ENCODE measurements at places on chromosomes 7 and 10.

GRCh38 chr10:111107023-111107422 is 30.2 kb downstream of the ADRA2A start:
- DNase-seq: no peak

GRCh38 chr7:54392935-54393334 is 149.2 kb upstream of the VSTM2A start:
- no peak for DNase-seq

DNA sequence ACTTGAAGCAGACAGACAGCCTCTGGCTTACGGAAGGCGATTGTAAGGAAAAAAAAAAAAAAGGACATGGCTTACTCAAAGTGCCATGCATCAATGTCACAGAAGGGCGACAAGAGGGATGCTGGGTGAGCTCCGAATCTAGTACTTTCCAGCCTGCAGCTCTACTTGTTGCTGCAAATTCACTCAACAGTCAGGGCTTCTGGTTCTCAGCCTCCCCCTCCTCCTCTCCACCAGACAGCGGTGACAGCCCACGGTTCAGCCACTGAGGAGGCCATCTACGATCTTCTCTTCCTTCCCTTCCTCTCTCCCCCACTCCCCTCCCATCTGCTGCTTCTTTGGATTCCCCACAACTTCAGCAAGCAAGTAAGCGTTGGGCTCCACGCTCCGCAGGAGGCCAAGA is 63.5 kb downstream of the PRKAG2 start:
- DNase-seq: no peak

GRCh38 chr10:84353052-84353803 is 24.8 kb downstream of the CCSER2 start:
- no peak for DNase-seq

- no peak for DNase-seq
Measured at GRCh38 chr10:80196270-80196949, 8.9 kb downstream of the ANXA11 start.

DNA sequence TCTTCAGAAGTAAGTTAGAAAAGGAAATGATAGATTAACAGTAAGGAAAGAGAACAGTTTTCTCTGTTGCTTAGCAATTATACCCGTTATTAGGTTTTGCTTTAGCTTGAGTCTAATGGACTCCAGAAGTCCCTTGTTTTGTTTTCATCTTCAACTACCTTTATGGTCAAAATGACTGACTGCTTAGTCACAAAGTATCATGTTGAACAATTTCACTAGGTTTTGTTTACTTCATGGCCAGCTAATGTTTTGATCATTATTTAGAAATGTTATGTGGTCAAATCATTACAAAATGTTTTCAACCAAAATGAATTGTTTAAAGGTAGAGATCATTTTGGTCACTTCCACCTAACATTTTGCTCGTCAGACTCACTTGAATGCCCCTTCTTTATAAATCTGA is 1.9 kb downstream of the UBN2 start:
- DNase-seq: no peak

- DNase-seq: no peak
Measured at GRCh38 chr10:68625316-68625921, 65.3 kb downstream of the TET1 start.

GRCh38 chr10:71817831-71818655 is 33.0 kb downstream of the PSAP start:
- DNase-seq: no peak

GRCh38 chr7:14842523-14842922 is 60.0 kb downstream of the DGKB start:
- no peak for DNase-seq

DNA sequence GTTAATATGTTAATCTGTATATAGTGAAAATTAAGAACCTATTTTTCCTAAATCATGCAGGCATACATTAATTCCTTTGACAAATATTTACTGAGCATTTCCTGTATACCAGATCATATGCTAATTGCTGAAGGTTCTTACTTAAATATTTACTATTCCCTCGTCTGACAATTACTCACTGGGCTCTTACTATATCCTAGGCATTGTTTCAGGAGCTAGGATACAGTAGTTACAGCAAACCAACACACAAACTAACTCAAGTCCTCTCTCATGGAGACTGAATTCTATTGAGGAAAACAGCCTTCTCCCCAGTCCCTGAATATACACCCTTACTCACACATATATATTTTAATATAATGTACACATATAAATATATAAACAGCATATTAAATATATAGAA is 786.0 kb downstream of the NRG3 start:
- no peak for DNase-seq

DNA sequence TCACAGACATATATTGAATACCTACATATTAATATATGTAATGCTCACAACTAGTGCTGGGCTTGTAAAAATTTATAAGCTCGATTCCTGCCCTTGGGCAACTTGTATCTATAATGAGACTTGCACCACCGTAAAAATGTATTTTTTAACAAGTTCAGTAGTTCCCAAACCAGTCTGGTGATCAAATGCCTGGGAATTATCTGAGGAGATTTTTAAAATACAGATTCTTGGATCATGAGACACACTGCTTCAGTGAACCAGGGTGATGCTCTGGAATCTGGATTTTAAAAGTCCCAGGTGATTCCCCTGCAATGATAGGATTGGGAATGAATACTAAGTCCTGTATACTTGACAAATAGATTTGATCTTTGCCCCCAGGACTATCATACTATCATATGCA is 4.3 kb upstream of the MICU1 start:
- no peak for DNase-seq

DNA sequence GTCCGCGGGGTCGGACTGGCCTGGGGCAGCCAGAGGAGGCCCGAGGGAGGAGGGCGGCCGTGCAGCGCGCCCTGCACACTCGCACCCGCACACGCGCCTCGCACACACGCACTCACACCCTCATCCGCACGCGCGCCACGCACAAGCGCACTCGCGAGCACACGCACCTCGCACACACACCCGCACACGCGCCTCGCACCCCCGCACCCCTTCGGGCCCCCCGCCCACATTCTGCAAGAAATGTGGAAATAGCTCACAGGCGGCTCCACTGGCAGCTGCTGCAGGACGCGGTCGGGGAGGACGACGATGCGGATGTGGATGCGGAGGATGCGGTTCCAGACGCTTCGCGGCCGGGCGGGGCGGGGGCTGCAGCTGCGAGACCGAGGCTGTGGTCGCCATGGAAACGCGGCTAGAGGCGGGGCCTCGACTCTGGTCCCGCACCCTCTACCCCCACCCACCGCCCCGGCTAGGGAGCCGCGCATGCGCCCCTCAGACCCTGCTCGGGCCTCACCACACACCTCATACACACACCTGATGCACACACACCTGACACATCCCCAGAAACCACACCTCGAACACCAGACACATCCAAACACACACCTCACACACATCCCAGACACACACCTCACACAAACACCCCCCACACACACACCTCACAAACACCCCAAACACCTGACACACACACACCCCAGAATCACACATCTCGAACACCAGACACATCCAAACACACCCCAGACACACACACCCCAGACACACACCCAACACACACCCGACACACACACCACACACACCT is at the start of gene CALY:
Gene CALY, minus strand, starts transcription at position 320 of the 793 bp plus-strand sequence. CDS start 7,907 bp downstream, outside the sequence.
- DNase-seq: no peak

- no peak for DNase-seq
Measured at GRCh38 chr10:50512214-50512595, 111.6 kb downstream of the SGMS1 start.

DNA sequence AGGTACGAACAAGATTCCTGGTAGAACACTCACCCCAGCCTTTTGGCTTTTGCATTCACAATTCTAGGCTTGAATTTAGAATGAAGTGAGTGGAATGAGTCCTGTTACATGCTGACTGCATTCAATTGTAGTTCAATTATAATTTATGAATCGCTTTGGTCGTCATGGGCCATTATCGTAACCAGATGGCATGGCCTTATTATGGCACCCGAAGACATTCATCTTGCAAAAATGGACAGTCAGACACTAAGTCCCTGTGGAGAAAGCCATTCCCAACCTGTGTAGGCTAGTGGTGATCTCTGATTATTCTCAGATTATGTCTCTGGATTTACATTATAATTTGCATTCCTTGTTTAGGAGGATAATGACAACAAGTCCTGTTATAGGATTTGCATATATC is 292.4 kb upstream of the NPSR1 start:
- DNase-seq: no peak

DNA sequence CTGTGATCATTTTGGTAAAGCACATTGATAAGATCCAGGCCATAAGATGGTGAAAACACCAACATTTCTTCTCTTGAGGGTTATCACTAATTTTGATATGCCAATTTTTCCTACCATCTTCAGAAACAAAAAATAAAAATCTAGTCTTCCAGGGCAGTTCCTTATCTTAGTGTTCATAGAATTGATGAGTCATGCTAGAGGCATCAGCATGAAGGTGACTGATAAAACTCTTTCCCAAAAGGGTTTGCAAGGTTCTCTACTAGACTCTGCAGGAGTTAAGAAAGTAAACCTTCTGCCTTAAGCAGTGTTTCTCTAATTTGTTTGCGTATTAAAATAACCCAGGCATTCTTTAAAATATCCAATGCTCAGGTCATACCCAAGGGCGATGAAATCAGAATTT is 483.1 kb upstream of the CNTNAP2 start:
- DNase-seq: no peak

DNA sequence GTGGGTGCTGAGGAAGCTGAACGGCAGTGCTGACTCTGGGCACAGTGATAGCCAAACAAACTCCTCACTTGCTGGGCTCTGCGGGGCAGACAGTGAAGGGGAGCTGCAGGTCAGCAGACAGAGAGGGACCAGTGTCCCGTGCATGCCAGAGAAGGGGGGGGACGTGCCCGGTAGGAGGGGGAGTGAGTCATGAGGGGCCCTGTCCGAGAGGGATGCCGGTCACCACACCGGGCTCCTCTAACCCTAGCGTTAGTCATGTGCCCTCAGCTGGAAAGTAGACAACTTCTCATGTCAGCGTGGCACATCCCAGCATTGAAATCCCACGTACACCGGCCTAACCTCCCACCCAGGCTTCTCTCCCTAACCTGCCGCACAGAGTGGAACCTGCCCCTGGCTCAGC is 117.1 kb upstream of the DPP6 start:
- no peak for DNase-seq

GRCh38 chr7:150372271-150373048 is 3.8 kb downstream of the REPIN1 start:
- DNase-seq: no peak

DNA sequence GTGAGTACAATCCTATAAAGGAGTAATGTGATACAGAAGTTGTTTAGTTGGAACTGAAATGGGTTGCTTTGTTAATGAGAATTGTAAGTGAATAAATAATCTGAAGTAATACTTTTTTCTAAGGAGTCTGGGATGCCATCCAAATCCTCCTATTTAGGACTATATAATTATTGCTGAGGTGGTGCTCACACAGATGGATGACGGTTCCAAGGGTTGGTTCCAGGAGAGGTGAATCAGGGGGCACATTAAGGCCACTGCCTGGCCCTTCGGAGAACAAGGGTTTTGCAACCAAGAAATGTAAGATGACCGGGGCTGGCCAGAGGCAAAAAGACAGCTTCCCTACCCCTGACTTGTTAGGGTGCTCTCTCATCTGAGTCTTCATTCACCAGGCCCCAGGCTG is 352.7 kb downstream of the PHTF2 start:
- DNase-seq: peak; percentile 26

DNA sequence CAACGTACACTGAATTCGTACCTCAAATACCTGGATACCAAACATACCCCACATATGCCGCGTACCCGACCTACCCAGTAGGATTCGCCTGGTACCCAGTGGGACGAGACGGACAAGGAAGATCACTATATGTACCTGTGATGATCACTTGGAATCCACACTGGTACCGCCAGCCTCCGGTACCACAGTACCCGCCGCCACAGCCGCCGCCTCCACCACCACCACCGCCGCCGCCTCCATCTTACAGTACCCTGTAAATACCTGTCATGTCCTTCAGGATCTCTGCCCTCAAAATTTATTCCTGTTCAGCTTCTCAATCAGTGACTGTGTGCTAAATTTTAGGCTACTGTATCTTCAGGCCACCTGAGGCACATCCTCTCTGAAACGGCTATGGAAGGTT is 9.5 kb upstream of the SGCE start:
- no peak for DNase-seq

- DNase-seq: no peak
Measured at GRCh38 chr10:52004342-52004949, 305.1 kb upstream of the CSTF2T start.

DNA sequence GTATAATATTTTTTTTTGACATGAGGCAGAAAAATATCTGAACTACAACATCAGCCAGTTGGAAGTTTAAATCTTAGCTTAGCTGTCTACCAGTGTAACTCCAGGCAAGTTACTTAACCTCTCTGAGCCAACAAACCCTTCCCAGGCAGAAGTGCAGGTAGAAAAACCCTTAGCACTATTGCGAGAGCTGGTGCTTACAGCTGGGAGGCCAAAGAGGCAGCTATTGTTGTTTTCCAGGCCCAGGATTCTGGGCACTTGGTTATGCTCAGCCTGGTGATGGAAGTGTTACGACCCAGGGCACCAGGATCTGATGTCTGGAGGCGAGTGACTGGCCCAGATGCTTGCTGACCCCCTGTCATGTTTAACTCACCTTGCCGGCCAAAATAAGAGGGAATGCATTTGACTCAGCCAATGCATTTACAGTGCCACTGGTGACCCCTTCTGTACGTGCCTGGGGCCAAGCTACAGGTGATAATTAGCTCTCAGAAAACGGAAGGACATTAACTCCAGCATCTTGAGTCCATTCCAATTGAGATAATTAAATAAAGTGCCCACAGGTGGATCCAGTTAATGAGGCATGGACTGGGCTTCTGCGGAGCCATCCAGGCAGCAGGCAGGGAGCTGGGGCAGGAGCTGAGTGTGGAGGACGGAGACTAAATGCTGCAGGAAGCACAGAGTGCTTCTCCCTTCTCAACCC is 126.5 kb upstream of the HABP2 start:
- DNase-seq: no peak

DNA sequence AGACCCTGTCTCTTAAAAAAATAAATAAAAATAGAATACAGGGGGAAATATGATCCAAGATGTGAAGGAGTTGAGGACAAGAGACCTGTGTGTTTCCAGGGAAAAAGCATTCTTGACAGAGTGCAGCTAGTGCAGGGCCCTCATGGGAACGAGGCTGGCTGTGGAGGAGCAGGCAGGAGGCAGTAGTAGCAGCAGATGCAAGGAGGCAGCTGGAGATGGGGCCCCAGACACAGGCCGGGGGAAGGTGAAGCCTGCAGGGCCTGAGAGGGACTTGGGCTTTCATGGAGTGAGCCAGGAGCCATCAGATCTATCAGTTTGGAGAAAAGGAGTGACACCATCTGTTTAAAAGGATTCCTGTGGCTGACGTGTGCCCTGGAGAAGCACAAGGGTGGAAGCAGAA is 71.4 kb upstream of the ZNF438 start:
- DNase-seq: no peak

- no peak for DNase-seq
Measured at GRCh38 chr10:122163174-122164022, 107.7 kb upstream of the BTBD16 start.

DNA sequence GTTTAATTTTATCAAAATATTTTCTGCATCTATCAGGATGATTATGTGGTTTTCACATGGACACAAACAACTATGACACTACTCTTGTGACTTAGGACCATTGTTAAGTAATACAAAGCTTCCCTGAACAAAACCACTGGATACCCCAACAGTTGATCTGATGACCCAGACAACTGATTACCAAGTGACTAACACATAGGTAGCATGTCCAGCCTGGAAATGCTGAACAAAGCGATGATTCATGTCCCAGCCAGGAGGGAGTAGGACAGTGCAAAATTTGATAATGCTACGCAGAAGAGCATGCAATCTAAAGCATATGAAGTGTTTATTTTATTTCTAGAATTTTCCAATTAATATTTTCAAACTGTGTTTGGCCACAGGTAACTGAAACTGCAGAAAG is 8.9 kb upstream of the PNLIP start:
- DNase-seq: no peak
